ENCODE measurements at places on chromosomes 2 and 18.

DNA sequence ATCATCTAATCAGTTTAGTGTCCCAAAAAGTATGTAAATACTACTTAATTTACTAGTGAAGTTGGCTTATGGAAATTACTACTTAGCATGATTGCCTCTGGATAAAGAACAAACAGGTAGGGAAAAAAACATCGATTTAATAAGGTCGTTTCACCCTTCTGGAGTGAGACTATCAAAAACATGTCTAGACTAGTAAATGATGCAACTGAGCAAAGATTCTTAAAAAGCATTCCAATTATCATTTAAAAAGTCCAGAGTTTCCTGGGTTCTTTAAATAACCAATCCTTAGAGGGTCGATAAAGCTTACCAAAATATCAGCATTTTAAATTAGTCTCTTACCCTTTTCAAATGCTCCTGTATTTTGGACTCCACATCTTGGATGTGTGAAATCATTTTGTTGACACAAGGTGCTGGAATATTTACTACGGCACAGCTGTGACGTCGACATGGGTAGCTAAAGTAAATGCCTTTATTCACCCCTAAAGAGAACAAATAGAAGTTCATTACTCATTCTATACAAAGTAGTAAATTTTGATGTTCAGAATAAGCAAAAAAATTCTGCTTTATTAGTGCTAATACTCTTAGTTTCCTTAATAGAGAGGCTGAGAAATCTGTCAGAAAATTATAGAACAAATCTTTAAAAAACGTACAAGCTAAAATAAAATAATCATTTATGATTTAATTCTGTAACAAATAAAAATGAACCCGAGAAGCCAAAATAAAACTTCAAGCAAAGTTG lies 70.6 kb downstream of the CCDC178 start:
- DNase-seq = no peak

DNA sequence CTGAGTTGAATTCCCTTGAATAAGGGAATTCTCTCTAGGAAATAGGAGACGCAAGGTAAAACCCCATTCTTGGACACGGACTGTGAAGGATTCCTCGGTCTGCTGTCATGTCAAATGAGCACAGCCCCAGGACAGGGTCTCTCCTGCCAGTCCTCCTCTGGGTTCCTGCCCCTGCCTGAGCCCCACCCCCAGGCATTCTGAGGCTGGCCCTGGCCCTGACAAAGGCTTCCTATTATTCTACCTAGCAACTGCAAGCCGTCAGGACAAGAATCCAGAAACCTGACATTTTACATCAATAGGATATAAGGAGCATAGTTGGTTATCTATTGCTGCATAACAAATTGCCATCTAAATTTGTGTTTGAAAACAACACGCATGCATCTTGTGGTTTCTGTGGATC lies 253.3 kb upstream of the AGAP1 start:
- no peak for DNase-seq

- no peak for DNase-seq
These were observed 210.0 kb upstream of the SALL3 start for GRCh38 chr18:78769502-78770105.

DNA sequence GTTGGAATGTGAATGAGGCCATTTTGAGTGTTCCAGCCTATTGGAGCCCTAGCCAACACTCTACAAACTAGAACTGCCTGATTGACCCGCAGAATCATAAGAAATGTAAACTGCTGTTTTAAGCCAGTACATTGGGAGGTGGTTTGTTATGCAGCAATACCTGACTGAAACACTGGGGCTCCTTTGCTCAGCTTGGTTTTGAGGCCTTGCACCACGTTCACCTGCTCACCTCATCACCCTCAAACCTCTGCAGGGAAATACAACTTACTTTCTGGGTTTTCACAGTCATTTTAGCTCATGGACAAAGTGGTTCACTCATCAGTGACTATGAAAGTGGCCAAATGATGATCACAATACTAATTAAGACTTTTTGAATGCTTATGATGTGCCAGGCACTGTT lies 10.9 kb upstream of the DARS1 start:
- no peak for DNase-seq

- DNase-seq = no peak
These were observed at the start of gene LYG2 for GRCh38 chr2:99255491-99256318. TSS of gene LYG2 (minus strand) at chr2:99255666. CDS start at chr2:99254260, 1,406 bp downstream.

DNA sequence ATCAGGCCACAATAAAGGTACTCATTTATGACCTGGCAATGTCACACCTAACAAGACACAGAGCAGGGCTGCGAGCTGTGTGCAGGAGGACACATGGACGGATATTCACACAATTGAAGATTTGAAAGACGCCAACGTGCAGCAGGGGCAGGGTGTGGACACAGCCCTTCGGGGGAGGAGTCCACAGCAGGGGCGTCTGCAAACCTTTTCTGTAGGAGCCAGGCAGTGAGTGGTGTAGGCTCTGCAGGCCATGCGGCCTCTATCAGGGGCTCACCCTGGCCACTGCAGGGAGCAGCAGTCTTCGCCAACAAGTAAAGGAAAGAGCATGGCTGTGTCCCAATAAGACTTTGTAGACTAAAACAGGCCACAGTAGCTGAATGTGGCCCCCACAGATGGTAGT lies 125.7 kb upstream of the SNTG2 start:
- DNase-seq = no peak

- no peak for DNase-seq
These were observed 283.6 kb upstream of the TRIB2 start for GRCh38 chr2:12432985-12433625.

GRCh38 chr2:94984964-94985575 lies 40.4 kb upstream of the MAL start:
- DNase-seq = no peak

GRCh38 chr2:97761192-97761591 lies 47.8 kb downstream of the ZAP70 start:
- DNase-seq = no peak

DNA sequence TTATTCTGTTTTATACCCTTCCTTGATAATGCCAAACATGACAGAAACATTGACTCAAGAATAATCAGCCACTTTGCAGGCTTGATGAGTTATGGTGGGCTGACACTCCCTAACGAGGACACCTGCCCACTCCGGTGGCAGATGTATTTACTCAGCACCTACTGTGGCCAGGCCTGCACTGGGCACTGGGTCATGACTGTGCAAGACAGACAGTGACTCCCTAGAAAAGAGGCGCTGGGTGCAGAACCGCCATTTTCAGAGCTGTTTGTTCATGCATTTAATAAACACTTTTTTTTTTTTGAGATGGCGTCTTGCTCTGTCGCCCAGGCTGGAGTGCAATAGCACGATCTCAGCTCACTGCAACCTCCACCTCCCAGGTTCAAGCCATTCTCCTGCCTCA lies 32.5 kb downstream of the SNED1 start:
- DNase-seq = no peak

GRCh38 chr18:74914648-74915047 lies 294.3 kb downstream of the PTGR3 start:
- DNase-seq = no peak

GRCh38 chr2:114769110-114769509 lies 326.7 kb downstream of the DPP10 start:
- no peak for DNase-seq

GRCh38 chr2:178478130-178478438 lies 316 bp downstream of the FKBP7 start:
- no peak for DNase-seq

- no peak for DNase-seq
These were observed 270.2 kb downstream of the GBX2 start for GRCh38 chr2:235897992-235898391.

DNA sequence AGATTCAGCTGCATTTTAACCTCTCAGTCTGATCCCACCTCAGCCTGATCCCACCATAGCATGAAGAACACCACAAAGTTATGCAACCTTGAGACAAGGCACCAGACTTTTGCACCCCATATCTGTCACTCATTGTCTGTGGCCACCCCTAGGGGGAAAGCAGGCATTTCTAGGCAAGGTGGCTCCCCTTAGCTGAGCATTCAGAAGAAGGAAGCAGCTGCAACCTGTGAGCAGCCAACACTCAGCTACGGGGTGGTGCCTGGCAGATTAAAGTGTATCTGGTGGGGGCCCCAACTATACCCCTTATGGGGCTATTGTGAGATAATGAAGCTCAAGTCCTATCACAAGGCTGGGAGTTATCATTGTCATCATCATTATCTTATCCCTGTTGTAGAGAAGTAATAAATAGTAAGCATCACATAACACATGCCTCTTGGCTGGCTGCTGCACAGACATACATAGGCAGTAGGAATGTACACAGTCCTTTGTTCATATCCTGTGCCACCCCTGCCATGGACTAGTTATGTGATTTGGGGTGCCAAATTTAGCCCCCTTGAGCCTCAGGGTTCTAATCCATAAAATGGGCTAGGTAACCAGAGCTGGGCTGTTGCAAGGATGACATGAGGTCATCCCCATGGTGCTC lies 20.6 kb upstream of the TMEM163 start:
- DNase-seq = no peak

All from stimulated activated CD8-positive, alpha-beta memory T cell treated with anti-CD3 and anti-CD28 coated beads, Interleukin-4, amount 100 ng/mL, for 1 hour (primary cell).